Panc1 (cell line): ENCODE measurements at places on chromosomes 16 and 17.

DNA sequence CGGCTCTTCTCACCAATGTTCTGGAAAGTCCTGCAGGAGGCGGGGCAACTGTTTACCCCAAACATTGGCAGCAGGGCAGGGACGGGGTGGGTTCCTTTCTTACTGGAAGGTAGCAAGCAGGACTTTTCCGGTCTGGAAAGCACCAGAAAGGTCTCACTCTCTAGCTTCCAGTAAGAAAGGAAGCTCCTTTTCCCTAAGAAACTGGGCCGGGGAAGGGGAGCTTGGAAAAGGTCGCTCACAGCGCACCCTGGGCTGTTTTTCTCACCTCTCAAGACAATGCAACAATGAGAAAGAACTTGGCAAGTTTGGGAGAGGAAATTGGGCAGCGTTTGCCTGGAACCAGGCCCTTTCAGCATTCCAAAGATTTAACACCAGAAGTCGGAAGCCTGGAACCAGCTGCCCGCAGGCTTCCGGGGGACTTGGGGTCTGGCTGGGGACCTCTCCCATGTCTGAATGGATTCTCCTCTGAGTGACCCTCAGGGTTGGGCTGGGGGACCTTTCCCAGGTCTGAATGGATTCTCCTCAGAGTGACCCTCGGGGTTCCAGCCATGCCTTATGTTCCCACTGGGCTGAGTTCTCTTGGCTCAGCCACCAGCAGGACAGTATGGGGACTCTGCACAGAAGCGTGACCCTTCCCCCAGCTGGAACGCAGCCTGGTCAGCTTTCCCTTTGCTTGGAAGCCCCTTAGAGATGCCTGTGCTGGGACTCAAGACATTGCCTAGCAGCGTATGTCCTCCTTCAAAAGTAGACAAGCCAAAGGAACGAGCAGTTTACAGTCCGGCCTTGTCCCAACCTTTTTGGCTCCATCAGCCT lies 166.5 kb upstream of the PLCG2 start:
- no peak for DNase-seq

- no peak for DNase-seq
Observed at GRCh38 chr16:78889346-78889745, 711.2 kb downstream of the MAF start.

DNA sequence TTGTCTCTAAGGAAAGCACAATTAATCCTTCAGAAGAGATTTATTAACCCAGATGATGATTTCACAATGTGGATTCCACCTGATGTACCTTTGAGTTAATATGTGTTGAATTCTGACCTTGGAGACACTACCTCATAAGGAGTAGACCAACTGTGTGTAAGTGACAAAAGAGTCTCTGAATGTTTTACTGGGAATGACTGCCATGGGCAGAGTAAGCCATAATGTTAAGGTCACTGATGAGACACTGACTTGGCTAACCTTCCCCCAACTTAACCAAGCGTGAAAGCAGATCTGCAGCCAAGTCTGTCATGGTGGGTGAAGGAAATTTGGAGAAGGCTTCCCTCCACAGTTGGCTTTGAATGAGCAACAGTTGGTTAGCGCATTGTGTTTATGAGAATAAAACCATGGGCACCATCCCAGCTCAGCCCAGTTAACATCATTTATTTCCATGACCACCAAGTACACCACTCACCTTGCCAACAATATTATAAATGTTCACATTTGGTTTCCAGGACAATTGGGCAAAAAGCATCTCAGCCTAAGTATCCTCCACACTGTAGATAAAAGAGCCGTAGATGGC lies 618.5 kb downstream of the KCNJ2 start:
- DNase-seq: no peak

GRCh38 chr16:83355570-83356218 lies 452.1 kb upstream of the HSBP1 start:
- DNase-seq: no peak

- DNase-seq: no peak
Observed at GRCh38 chr17:57761887-57762286, 16.8 kb upstream of the CCDC182 start.

DNA sequence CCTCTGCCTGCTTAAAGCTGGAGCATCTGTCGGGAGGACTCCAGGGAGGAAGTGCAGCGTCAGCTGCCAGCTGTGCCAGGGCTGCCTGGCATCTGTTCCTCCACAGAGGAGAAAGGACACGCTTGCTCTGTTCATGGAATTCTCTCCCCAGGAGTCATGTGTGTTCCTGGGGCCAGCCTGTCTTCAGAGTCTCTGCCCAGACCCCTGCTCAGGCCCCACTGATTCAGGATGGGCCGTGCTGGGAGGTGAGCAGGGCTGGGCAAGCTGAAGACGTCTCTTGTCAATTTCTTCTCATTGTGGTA lies 24.2 kb downstream of the CRISPLD2 start:
- no peak for DNase-seq

DNA sequence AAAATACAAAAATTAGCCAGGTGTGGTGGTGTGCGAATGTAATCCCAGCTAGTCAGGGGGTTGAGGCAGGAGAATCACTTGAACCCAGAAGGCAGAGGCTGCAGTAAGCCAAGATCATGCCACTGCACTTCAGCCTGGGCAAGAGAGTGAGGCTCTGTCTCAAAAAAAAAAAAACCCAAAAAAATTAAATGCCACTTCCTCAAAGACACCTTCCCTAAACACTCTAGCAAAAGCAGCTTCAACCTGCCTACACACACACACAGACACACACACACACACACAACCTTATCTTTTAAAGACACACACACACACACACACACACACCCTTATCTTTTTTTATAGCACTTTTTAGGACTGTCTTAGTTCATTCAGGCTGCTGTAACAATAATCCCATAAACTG lies 201.7 kb upstream of the PSMD7 start:
- DNase-seq: no peak

DNA sequence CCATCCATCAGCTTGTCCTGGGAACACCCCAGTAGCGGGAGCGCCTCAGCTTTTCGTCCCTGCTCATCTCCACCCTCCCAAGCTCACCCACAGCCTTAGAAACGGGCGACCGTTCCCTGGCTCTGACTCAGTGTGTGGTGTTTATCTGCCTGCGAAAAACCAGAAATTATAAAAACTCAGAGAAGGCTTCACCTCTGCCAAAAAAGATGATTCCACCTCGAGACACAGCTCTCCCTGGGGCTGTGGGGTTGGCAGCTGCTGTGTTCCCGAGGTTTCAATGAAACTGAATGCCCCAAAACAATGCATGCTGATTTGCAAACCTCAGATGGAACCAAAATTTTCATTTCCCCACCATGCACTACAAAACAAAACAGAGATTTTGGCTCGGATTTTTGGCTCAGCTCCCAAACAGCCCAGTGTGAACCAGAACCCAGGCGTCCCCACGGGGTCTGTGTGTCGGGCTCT lies 62.4 kb upstream of the MED9 start:
- DNase-seq: no peak

DNA sequence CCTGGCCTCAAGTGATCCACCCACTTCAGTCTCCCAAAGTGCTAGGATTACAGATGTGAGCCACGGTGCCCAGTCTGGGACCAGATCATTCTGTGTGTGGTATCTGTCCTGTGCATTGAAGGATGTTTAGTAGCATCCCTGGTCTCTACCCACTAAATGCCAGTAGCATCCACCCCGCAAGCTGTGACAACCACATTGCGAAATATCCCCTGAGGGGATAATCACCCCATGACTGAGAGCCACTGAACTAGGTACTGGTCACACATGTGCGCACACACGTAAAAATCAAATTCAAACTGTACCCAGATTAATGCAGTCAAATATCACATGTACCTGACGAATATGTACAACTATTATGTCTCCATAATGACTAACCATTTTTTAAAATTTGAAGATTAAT lies 35.8 kb downstream of the TEKT5 start:
- DNase-seq: no peak

DNA sequence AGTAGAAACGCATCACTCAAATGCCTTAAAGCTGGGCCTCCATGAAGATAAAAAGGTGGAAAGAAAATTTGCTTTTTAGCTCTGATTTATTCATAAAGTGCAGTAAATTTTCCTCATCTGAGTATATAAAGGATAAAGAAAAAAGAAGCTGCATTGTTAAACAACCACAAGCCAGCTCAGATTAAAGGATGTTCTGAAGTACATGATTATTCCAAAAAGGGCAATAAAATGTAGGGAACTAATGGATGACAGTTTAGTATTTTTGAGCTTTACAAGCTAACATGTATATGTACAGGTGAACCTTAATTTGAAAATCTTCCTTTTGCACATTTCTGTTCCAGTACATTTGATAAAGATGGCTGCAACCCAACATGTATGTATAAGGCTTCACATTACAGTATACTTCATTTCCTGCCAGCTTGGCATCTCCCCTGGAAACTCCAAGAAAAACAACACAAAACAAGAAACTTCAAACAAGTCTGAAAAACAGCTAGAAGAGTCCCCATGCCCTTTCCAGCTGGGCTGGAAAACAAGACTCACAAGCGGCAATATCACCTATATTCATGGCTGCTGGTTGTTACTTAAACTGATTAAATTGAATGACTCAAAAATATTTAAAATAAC lies 225.7 kb downstream of the CEP112 start:
- no peak for DNase-seq

DNA sequence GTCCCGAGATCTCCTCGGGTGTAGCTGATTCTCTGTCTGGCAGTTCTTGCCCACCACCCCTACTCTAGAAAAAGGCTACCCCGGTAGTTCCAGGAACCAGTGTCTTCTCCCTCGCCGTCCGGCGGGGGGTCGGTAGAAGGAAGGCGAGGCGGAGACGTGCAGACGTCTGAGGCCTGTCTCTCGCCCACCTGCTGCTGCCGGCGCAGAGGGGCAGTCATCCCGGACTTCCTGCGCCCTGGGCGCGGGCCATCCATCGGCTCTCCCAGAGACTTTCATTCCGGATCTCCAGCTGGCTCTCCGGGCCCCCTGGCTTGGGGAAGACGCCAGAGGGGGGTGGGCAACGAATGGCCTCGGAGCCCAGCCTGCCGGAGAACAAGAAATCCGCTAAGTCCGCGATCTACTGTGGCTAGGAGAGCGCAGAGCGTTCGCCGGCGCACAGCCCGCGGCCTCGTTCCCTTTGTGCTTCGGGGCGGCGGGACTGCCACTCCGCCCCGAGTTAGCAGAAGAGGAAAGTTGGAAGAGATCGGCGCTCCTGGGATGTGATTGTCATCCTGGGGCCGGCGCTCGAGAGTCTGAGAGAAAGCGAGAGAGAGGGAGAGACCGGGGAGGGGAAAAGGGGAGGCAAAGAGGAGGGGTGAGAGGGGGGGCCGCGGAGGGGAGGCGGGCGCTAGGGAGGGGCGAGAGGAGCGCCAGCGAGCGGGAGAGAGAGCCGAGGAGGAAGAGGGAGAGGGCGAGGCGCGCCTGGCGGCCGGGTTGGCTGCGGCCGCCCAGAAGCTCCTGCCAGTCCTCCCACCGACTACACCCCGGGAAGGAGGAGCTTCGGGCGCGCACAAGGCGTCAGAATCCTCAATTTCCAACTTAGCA lies at the start of gene IRX5:
IRX5 (plus strand) TSS at position 861 of the 864 bp plus-strand sequence. CDS start 334 bp downstream, outside the sequence.
- DNase-seq: peak; percentile 60
